ENCODE measurements at places on chromosomes 7 and 10.

DNA sequence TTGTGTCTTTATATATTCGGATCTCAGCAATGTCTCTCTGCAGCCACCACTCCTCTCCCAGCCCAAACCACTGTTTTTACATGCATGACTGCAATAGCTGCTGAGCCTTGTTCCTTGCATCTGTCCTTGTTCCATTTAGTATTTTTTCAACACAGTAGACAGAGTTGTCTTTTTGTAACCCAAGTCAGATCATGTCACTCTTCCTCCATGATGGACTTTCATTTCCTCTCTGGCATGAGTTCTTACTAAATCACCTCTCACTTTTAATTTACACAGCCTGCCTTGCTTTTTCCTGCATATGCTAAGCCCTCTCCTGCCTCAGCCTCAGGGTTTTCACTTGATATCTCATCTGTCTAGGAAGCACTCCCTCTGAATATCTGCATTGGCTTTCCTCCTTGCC is 353.2 kb downstream of the HGF start:
- no peak for DNase-seq

GRCh38 chr7:39810204-39810642 is 139.8 kb upstream of the CDK13 start:
- no peak for DNase-seq

GRCh38 chr7:30379131-30379530 is 94.7 kb downstream of the ZNRF2 start:
- DNase-seq: no peak

DNA sequence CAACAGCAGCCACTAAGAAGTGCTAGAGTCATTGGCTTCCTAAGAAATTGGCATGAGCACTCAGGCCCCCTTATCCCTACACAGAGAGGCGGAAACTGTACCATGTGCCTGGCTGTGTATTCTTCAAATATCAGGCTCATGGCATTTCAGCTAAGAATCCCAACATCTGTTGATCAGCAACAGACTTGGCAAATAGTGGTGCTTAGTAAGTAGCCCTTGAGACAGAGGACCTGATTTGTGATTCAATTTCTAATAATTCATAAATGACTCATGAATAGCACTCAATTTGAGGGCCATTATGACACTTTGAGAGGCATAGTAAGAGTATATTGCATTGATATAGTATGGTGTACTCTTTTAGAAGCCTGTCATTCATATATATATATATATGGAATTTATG is 309.1 kb downstream of the LRMDA start:
- DNase-seq: no peak

GRCh38 chr10:53315709-53316108 is 543.1 kb upstream of the MBL2 start:
- DNase-seq: no peak

DNA sequence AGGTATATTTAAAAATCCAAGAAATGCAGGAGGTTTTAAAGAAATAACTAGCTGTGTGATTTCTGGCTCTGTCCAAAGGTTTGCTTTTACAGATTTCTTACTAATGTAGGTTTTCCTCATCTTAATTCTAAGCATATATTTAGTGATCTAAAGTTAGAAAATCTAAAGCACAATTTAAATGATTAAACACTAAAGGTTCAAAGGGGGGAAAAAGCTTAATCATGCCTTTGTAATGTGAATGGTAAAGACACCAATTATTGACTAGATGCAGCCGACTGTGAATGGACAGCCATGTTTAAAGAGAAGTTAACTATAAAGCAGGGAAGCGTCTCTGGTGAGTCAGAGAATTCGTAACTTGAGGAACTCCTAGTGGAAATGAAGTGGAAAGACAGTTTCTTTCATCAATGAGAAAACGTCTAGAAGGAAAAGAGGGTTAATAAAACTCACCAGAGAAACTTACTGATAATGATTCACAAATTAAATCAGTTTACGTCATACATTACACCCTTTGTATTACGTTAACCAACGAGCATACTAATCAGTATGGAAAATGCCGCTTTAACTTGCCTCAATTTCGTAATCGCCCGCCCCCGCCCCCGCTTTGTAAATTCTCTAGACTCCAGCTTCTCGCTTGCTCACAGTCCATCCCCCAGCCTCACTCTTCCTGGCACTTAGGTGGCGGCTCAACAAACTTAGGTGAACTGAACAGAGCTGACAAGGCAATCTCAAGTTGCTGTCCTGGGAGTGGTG is 1.1 kb upstream of the HBP1 start:
- peak; percentile 38 for DNase-seq

- no peak for DNase-seq
Measured at GRCh38 chr7:151045262-151045661, 3.1 kb upstream of the ASIC3 start.

DNA sequence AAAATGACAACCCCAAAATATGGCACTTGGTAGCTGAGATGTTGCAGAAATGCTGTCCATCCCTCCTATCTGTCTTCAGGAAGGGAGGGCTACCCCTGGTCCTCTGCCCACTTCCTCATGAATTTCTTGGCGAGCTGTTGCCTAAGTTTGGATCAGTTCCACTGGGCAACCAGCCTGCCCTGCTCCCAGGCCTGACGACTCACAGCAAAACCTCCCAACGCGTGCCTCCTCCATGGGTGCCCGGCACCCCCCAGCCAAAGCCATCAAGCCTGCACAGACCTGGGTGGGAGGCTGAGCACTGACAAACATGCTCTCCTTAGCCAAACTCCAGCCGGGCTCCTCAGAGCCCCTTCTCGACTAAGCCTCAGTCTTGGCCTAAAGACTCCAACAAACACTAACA is 8.9 kb downstream of the VSTM4 start:
- no peak for DNase-seq

- no peak for DNase-seq
Measured at GRCh38 chr7:13541326-13541725, 448.1 kb downstream of the ETV1 start.

DNA sequence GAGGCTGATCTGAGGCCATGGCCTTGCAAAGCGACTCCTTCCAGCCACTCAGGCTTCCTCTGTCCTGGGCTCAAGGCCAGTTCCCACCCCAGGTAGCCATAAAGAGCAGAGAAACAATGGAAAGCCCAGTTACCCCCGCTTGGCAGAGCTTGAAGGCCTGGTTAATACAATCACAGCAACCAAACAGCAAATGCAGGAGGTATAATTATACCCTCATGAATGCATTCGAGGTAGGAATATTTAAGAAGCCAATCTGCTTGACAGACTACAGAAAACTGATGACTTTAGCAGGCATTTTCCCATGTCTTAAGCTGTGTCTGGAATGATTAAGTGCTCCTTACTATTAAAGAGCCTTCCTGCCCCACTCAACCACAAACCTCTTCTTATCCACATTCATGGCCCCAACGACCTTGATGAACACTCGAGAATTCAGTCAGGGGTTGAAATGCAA is 114.1 kb upstream of the MACROH2A2 start:
- DNase-seq: no peak

DNA sequence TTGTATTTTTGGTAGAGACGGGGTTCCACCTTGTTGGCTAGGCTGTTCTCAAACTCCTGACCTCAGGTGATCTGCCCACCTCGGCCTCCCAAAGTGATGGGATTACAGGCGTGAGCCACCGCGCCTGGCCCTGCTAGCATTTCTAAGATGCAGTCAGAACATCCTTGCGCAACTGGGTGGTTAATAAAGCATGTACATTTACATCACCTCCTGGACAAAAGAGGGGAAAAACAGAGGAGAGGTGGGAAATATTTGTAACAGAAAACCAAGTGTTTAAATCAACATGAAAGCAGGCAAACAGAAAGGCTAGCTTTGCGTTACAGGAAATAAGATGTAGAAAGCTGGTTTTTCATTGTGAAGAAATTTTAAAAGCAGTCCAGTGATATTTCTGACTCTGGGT is 220.9 kb upstream of the KMT2E start:
- no peak for DNase-seq

GRCh38 chr10:71234004-71234894 is 21.9 kb downstream of the UNC5B start:
- DNase-seq: no peak

DNA sequence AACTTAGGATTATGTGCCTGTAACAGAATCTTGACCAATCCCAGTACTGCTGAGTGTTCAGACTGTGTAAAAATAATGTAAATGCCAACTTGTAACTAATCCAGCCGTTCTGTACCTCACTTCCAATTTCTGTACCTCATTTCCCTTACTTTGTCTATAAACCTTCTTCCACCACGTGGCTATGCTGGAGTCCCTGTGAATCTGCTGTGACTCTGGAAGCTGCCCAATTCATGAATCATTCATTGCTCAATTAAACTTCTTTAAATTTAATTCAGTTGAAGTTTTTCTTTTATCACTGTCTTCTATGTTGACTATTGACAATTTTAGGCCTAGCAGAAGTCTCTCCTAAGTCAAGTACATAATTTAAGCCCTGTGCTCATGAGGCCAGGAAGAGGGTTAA is 215.3 kb upstream of the RHOBTB1 start:
- DNase-seq: no peak

GRCh38 chr7:139264220-139264619 is 33.2 kb downstream of the UBN2 start:
- DNase-seq: no peak

DNA sequence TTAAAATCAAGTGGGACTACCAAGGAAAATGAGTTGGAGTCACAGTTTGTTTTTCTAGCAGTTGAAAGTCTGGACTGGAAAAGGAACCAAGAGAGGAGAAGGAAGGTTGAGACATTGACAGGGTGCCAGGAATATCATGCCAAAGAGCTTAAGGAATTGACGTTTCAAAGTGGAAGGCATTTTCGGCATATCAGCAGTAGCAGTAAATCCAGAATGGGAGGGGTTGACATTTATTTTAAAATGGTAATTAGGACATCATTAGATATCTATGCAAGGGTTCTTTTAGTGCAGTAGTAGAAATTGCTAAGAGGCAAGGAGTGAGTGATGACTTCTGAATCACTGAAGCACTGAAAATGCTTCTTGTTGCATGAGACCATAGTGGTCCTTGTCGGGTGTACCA is 335.9 kb upstream of the PLXDC2 start:
- DNase-seq: no peak

- no peak for DNase-seq
Measured at GRCh38 chr10:78251016-78251385, 217.3 kb downstream of the RPS24 start.

DNA sequence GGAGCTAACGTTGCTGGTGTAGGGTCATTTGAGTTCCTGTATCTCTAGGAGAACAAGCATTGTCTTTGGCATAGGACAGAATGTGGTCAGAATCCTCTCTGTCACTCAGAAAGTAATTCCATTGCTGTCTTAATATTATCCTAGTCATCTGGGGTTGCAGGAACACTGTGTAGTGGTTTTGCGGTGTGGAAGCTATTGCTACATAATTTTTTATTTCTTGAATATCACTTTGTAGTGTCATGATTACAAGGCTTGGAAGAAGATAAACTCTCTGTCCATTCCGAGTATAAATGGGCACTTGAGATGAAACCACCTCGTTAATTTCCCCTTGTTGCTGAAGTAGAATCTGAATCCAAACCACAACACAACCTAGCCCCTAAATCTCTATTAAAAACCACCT is 919.2 kb downstream of the LRMDA start:
- DNase-seq: no peak

GRCh38 chr7:130904031-130904757 is 170.2 kb upstream of the KLF14 start:
- no peak for DNase-seq

GRCh38 chr7:16034353-16034752 is 347.9 kb upstream of the MEOX2 start:
- DNase-seq: no peak

DNA sequence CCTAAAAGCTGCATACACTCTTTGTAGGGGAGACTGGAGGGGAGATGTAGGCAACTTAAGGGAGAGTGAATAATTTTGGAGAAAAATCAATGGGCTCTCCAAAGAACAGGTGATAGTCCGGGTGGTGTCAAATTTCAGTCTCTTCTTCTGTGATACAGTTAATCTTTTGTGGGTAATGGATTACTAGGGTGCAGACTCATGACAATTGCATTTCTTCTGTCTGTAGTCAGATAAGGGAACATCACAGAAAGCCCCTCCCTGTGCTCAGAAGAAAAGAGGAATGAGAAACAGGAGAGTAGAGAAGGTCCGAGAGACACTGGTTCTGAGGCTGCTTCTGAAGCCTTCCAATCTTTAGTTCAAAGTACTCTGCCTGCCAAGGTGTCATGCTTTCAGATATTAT is 1140.7 kb upstream of the LRRN3 start:
- no peak for DNase-seq

- DNase-seq: peak; percentile 27
Measured at GRCh38 chr10:118568327-118568848, 27.1 kb downstream of the PRLHR start.
